ENCODE measurements at places on chromosomes 2 and 18. TPM values are rescaled to one million over a fixed set of nuclear protein-coding genes. Genes with fewer than 3 reads are reported as not detected.

The PARD6G gene
- polyA plus RNA-seq = 4.9 TPM

The PIEZO2 gene
- polyA plus RNA-seq = 0.42 TPM

The ALK gene
- 1.2 TPM for polyA plus RNA-seq

The GALR1 gene
- polyA plus RNA-seq = not detected

The FBXO41 gene
- 1.0 TPM for polyA plus RNA-seq

The GAL3ST2 gene
- not detected for polyA plus RNA-seq

The CYP27C1 gene
- 3.4 TPM for polyA plus RNA-seq

The WDR7 gene
- polyA plus RNA-seq = 6.9 TPM

The BIN1 gene
- polyA plus RNA-seq = 62.9 TPM

The CCL20 gene
- polyA plus RNA-seq = 0.21 TPM

The SLC30A3 gene
- polyA plus RNA-seq = 139 TPM

The MAPK4 gene
- polyA plus RNA-seq = 45.4 TPM
